Activated CD8-positive, alpha-beta T cell treated with anti-CD3 and anti-CD28 coated beads for 36 hours (primary cell): ENCODE measurements at places on chromosomes 7 and 10.

DNA sequence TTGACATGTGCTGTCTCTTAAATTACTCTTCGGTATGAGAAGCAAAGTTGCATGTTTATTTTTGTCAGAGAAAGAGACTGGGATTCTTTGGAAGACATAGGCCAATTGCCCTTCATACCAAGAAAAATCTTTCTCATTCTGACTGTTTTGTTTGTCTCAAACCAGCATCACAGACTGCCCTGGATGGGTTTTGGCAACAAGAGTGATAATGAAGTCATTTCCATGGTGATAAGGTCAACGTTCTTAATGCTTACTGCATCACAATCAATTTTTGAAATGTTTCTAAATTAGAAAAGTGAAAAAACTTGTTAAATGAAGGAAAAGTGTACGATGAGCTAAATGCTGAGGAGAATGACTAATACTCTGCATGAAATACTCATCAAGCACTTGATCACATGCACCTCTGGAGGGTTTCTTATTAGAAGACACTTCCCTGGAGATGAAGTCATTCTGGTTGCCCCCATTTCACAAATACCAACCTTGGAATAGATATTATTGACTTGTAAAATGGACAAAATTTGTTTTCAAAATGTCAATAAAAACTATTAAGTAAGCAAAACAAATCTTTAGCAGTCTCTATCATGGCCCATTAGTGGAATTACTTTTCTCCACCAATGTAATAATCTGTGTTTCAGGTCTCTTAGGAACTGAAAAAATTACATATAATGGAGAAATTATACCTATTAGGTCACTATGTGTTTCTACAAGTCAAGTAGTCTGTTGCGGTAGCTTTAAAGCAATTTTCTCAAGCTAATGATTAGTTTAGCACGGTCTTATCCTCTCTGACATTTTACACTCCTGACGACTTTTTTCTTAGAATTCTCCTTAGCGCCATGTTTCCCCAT lies 19.9 kb upstream of the SEC61G start:
- no peak for DNase-seq

GRCh38 chr10:12471135-12471534 lies 121.8 kb downstream of the CAMK1D start:
- DNase-seq = no peak

- DNase-seq = peak; percentile 58
Measured at GRCh38 chr7:155685070-155685790, 40.8 kb downstream of the RBM33 start.

- DNase-seq = no peak
Measured at GRCh38 chr7:33590916-33591315, 314.4 kb upstream of the BMPER start.

DNA sequence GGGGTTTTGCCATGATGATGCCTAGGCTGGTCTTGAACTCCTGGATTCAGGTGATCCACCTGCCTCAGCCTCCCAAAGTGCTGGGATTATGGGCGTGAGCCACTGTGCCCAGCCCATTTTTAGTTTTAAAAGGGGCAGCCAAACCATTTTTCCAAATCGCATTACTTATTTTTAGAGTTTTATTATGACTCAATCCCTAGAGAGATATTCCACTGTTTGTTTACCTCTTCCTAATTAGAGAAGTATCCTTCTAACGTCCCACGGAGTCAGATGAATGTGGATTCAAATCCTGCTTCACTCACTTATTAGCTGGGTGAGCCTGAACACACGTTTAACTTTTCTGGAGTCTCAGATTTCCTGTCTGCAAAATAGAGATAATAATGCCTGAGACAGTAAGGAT lies 15.2 kb downstream of the WNT8B start:
- DNase-seq = no peak

- DNase-seq = no peak
Measured at GRCh38 chr10:86254526-86255174, 111.9 kb downstream of the GRID1 start.

DNA sequence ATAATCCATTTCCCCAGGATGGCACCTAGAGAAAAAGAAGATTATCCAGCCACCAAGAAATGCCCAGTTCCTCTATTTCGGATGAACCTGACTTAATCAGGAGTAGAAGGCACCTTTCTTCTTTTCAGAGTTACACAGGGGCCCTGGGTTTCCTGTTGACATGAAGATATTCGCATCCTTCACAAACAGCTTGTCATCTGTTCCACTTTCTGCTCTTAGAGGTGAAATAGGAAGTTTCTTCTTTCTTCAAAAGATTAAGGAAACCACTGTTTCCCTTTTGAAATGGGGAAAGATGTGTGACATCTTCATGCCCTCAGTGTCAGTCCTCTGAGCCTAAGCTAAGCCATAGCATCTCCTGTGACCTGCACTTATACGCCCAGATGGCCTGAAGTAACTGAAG lies 39.1 kb upstream of the RAB18 start:
- peak; percentile 15 for DNase-seq
